CD4-positive, alpha-beta T cell treated with Interferon gamma for 1 hour (primary cell): ENCODE measurements at places on chromosomes 1 and 21.
A peak's percentile ranks its signal among the peaks of the same experiment; 100 is the strongest.

GRCh38 chr1:87024936-87025540 is 110.6 kb downstream of the HS2ST1 start:
- no peak for DNase-seq

- DNase-seq: no peak
Observed at GRCh38 chr1:223742856-223743517, 30.6 kb downstream of the CAPN2 start.

DNA sequence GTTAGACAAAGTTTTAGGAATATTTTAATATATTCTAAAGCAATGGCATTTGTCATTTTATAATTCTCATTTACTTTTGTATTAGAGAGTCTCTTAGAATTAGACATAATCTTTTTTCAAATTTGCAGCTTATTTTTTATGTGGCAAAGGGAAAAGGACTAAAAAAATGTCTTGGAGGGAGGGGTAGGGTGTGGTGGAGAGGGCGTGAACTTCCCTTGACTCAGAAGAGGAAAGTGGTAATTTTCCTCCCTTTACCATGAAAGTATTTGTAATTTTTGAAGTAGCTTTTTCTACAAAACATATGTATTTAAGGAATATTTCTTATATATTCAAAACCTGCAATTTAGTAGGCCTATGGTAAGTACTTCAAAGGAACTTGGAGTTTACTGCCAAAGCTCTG is 6.9 kb upstream of the RABGAP1L start:
- DNase-seq: no peak

- DNase-seq: no peak
Observed at GRCh38 chr1:232293361-232293760, 336.6 kb downstream of the SIPA1L2 start.

DNA sequence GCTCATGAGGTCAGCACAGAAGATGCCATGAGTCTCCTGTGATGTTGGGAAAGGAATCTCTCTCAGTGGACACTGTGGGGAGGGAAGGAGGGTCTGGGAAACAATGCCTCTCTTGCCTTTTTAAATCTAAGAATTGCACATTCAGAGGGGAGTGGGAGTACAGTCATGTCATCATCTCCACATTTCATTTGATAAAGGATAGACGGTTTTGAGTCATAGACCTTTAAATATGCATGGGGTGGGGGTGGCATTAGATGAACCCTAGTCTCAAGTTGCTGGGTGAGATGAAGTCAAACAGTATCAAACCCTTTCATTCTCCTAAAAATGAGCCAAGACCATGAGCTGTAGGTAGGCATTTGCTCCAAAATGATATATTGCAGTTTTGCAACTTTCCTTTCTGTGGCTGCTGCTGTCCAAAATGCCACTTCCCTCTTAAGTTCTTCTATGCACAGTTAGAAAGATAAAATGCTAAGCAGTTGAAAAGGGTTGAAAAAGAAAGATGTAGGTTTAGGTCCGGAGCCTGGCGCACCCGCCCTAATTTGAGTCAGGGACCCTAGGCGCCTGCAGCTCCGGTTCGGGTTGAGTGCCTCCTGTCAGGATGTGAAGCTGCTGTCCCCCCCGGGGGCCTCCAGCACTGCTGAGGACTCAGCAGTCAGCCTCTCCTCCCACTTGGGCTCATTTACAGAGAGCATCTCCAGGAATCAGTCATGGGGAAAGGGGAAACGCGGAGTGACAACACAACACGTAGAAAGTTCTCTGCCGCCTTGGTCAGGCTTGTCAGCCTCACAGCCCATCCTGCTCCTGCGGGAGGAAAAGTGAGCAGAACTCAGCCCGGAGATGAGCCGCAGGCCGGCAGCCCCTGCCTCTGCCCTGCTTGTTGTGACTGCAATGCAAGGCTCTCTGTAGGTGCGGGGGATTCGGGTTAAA is 479.3 kb upstream of the RUNX1 start:
- DNase-seq: peak; percentile 38

DNA sequence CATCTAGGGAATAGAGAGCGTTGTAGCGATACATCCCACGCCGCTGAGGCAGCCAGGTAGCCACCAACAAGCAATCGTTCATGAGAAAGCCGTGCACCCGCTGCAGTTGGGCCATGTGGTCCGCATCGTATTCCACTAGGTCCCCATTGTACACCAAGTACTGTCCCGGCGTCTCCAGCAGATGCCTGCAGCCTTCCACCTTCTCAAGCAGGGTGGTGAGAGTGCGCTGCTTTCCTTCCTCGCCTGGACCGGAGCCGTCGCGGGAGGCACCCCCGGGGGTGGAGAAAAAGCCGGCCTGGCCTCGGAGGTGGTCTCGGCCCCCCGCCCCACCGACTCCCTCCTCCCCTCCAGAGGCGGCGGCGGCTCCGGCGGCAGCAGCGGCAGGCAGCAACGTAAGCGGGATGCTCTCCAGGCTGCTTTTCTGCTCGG is 595 bp downstream of the EXOC8 start:
- no peak for DNase-seq

- DNase-seq: no peak
Observed at GRCh38 chr1:40606978-40607377, 58.5 kb downstream of the RIMS3 start.

DNA sequence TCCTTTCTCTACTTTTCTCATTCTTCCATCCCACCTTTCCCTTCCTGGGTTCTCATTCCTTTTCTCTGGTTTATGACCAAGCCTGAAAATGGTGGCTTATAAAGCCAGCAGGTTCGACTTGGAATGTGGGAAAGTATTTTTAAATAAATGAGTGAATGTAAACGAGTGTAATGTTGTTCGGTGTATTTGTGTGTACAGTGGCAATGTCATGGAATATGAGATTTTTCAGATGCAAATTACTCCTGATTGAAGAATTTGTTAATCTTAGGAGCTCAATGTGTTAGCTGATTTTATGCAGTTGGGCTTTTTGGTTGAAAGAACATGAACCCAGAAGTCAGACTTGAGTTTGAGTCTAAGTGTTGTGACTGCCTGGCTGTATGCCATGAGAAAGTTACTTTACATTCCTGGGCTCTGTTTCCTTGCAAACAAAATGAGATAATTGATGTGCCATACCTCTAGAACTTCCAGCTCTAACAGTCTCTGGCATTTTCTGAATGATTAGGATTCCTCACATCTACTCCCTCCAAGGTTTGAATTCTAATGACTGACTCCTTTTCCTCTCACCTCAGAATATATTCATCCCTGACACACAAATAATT is 6.6 kb downstream of the SGIP1 start:
- DNase-seq: no peak

GRCh38 chr1:71717186-71717585 is 565.2 kb downstream of the NEGR1 start:
- no peak for DNase-seq

- no peak for DNase-seq
Observed at GRCh38 chr1:233061265-233061664, 110.9 kb downstream of the NTPCR start.

DNA sequence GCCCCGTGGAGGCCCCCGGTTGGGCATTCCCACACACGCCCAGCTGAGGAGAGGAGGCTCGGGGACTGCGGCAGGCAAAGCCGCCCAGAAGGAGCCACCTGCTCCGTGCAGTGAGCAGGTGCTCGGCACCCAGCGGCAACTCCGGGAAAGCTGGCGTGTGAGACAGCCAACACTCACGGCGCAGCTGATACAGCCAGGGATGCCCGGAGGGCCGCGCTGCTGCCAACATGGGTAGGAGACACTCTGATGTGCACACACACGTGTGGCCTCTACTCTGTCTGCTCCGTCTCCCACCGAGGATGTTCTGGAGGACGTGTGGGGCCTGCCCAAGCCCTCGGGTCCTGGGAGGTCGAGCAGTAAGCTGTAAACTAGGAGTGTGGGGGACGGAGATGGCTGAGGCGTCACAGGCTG is 12.9 kb downstream of the MORN1 start:
- no peak for DNase-seq

GRCh38 chr1:196393742-196394141 is 214.5 kb downstream of the KCNT2 start:
- DNase-seq: no peak

DNA sequence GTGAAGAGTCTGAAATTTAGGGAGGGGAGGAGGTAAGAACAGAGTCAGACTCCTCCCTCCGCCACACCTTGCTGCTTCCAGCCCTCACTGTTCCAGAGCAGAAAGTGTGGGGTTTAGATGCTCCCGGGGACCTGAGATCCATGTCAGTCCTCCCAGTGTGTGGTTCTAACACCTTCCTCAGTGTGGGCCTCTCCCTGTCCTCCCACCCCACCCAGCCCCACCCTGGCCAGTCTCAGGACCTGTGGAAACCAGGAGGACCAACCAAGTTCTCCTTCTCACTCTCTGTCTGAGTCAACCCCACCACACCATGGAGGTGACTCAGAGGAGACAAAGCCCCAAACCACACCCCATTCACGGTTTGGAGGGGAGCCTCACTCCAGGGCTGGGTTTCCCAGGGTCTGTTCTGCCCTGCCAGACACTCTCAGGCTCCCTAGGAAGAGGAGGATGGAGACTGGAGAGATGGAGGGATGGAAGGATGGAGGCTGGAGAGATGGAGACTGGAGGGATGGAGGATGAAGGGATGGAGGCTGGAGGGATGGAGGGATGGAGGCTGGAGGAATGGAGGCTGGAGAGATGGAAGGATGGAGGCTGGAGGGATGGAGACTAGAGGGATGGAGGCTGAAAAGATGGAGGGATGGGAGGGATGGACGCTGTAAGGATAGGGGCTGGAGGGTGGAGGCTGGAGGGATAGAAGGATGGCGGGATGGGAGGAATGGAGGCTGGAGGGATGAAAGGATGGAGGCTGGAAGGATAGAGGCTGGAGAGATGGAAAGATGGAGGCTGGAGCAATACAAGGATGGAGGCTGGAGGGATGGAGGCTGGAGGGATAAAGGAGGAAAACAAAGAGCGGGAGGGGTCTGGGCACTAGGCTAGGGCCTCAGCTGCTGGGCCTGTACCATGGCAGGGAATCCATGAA is 100.9 kb upstream of the RUNX3 start:
- DNase-seq: peak; percentile 75
